Inflammatory macrophage treated with lipopolysaccharide for 4 hours (primary cell): ENCODE measurements at places on chromosomes 3 and 15.
A peak's percentile ranks its signal among the peaks of the same experiment; 100 is the strongest.

DNA sequence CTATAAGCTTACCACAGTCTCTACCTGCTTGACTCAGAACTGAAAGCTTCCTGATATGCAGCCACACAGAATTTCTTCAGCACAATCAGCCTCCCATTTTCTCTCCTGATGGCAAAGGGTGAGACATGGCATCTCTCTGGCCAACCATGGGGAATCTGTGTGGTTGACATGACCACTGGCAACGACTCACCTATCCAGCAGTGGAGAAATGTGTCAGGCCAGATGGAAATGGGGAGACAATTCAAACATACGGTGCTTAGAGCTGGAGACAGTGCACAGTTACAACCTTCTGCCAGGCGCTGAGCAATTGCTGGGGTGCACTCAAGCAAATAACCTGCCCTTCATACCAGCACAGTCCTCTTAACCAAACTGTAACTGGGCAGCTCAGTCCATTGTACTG, 3.6 kb downstream of the ZNF385D start:
- DNase-seq: no peak

- DNase-seq: no peak
These were observed 36.8 kb downstream of the CHAC1 start for GRCh38 chr15:40990080-40990479.

DNA sequence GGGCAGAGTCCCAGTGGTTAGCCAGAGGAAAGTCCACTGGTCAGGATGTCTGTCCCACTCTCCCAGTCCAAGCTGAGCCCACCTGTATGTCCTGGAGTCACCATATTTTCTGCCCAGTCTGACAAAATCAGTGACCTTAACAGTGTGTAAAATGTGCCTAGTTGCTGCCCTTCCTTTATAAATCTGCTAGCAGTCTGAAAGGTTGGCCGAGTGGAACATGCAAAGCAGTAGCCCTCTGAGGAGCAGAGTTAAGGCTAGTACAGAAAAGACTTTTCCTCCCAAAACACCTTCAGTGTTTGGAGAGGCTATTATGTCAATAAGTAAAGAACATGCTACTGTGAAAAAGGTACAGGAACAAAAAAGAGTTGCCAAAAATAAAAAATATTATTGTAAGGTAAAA, 15.3 kb downstream of the TTC21A start:
- DNase-seq: no peak

GRCh38 chr3:68060191-68060590, 405.8 kb upstream of the SUCLG2 start:
- DNase-seq: no peak

DNA sequence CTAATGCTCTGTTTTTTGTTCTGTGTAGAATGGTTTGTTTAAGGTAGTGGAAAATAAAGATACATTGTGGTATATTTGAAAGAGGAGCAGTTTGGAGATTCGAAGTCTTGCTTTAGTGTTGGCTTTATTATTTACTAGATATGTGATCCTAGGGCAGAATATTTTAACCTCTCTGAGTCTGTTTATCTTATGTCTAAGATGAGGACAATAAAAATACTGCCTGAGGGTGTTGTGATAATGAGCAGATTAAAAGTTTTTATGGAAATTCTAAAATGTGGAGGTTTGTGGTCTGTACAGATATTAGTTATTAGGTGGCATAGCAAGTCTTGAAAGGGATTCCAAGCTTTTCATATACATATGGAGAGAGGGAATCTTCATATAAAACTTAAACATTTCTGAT, 15.0 kb downstream of the TCF12 start:
- DNase-seq: no peak

DNA sequence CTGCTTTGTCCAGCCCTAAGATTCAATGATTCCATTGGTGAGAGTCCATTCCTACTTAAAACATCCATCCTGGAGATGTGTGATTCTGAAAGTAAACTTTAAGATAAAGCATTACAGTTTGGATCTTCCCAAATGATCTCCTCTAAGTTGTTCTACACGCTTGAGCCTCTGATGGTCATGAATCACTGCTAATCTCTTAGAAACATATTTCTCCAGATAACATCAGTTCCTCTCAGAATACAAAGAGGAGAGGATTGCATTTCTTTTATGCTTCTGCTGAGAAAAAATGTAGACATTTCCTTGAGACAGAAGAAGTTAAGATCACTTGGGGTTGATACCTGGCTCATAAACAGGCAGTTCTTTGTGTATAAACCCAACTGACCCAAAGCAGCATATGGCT, 281.2 kb upstream of the DPH6 start:
- DNase-seq: no peak

GRCh38 chr15:100772478-100772877, 107.2 kb upstream of the ALDH1A3 start:
- no peak for DNase-seq

DNA sequence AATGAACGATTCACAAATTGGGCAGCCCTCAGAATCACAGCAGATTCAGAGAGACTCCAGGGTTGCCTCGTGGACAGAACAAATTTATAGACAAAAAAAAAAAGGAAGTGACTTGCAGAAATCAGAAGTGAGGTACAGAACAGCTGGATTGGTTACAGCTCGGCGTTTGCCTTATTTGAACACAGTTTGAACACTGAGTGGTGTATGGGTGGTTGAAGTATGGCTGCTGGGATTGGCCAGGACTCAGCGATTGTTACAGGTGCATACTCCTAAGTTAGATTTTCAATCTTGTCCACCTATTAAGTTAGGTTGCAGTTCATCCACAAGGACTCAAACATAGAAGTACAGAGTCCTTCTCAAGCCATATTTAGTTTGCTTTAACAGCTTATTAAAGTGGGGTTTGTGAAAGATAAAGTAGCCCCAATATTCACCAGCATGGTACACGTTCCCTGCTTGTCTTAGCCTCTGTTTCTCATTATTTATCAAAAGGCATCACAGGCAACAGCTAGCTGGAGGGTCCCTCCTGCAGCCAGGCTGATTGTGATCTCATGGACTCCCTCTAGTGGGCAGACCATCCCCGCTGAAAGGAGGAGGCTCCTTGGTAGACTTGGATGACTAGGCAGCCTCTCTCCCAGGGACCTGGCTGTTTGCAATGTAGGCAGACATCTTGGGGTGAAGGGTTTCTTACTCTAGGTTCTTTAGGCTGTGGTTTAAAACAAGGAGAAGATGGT, 17.6 kb upstream of the ALDH1L1 start:
- DNase-seq: peak; percentile 48

DNA sequence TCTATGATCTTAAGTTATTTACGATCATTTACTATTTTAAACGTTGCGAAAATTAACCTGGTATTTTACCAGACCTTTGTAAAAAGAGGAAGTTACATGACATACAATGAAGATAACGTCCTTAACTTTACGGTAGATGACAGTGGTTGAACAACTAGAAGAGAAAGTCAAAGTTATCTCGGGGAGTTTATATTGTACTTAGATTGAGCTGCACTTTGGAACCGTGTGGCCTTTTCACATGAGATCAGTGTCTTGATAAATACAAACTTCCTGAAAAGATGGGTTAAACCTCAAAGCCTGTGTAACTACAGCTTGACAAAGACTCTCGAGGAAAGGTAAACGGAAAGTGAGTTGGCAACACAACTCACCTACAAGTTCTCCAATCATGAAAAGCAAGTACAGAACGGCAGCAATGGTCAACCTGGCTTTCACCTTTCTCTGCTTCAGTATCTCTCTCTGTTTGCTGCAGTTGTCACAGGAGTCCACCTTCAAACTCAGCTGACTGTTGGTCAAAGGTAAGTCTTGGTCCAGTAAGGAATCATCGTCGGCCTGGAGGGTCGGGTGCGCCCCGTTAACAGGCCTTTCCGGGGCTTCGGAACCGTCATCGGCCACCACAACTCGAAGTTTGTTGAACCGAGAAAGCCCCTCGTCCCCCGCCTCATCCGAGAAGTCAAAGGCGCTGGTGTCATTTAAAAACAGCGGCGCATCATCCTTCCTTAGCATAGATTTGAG, 793 bp downstream of the SLC30A4 start:
- peak; percentile 8 for DNase-seq

- DNase-seq: no peak
These were observed 89.7 kb downstream of the MAGI1 start for GRCh38 chr3:65948841-65949573.

DNA sequence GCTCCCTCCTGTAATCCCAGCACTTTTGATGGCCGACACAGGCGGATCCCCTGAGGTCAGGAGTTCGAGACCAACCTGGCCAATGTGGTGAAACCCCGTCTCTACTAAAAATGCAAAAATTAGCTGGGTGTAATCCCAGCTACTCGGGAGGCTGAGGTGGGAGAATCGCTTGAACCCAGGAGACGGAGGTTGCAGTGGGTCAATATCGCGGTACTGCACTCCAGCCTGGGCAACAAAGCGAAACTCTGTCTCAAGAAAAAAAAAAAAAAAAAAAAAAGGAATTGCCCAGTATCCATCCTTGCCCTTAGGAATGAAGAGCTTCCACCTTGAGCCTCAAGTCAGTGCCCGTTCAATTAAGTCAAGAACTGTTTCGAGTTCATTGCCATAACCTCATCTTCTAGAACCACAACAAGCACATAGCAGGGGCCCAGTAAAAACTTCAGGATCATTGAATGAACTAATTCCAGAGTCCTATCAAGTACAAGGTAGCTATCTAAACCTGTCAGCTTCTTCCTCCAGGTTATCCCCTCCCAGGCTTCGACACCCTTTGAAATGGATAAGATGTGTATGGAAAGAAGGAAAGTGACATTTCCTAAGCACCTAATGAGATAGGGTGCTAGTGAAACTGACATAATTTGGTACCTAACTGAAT, 826 bp downstream of the DBR1 start:
- no peak for DNase-seq

DNA sequence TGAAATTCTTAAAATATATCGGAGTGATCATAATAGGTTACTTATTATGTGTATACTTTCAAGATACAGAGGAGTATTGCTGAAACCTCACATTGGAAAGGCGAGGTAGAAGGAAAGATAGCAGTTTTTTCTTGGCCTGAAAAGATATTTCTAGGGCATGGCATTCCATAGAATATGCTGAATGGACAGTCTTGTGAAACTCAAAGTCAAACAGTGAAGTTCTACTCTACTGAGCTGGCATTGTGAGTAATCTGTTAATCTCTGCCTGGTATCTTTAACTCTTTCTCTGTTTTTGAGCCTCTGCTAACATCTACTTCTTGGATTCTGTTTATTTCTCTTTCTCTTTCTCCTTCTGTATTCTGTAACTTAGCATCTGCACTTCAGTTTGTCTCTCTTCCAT, 176.3 kb upstream of the ZBTB20 start:
- no peak for DNase-seq

GRCh38 chr15:75215107-75216004, 13.7 kb downstream of the C15orf39 start:
- DNase-seq: peak; percentile 24

GRCh38 chr3:60573494-60573893, 677.8 kb downstream of the FHIT start:
- no peak for DNase-seq

GRCh38 chr3:183142199-183142598, 20.3 kb downstream of the LAMP3 start:
- no peak for DNase-seq

- no peak for DNase-seq
These were observed 108.4 kb downstream of the ADAMTSL3 start for GRCh38 chr15:83762367-83762766.

DNA sequence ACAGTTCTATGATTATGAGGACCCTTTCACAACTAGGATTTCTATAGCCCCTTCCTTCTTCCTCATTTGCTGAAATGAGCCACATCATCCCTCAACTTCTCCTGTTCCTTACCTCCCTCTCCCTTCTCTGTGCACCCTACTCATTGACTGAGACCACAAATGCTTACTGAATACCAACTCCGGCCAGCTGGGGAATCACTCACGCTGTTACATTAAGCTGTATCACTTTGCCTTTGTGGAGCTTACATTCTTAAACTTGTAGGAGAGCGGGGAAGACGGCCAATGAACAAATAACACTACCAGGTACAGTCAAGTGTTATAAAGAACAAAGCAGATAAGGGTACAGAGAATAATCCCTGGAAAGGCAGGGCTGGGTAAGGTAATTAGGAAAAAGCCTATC, 5.7 kb downstream of the SUCLG2 start:
- DNase-seq: no peak

GRCh38 chr15:99944131-99944530, 210.9 kb upstream of the LYSMD4 start:
- no peak for DNase-seq

DNA sequence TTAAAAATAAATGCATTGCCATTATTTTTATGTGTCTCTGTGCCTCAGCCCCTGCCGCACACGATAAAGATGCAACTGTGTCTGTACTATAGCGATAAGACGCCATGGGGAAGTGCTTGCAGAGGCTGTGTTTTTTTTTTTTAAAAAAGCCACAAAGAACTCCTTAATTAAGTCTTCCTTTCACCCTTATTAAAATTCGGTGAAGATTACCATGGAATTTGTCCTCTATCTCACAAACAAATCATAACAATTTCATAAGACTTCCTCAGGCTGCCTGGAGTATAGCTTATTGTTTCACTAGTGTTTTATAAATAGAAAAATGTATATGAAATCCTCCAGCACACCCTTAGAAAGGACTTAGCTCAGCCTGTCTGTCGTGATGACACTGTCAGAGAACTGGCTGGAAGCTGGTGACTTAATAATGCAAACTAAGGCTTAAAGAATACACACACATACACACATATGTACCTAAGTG, 374.8 kb upstream of the SLCO3A1 start:
- DNase-seq: no peak

DNA sequence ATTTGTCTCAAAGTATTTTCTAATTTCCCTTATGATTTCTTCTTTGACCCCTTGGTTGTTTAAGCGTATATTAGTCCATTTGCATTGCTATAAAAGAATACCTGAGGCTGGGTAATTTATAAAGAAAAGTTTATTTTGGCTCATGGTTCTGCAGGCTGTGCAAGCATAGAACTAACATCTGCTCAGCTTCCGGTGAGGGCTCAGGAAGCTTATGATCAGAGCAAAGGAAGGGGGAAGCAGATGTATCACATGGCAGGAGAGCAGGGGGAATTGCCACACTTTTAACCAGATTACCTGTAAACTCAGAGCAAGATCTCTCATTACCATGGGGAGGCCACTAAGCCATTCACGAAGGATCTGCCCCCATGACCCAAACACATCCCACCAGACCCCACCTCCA, 148.2 kb downstream of the PDE8A start:
- no peak for DNase-seq

DNA sequence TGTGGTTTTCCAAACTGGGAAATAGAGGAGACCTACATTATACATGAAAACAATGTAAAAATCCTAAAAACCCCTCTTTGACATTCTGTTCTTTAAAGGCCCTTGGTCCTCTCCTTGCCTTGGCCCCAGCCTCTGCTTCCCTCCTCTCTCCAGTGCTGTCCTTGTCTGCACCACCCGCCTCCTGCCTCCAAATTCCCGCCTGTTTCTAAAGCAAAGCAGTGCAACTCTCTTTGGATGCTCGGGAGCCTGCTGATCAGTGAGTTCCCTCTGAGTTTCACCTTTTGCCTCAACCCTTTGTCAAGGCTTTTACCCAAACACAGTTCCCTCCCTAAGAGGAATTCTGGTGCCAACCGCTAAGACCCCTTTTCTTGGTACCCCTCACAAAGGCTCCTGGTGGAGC, 8.0 kb downstream of the ANKDD1A start:
- no peak for DNase-seq

DNA sequence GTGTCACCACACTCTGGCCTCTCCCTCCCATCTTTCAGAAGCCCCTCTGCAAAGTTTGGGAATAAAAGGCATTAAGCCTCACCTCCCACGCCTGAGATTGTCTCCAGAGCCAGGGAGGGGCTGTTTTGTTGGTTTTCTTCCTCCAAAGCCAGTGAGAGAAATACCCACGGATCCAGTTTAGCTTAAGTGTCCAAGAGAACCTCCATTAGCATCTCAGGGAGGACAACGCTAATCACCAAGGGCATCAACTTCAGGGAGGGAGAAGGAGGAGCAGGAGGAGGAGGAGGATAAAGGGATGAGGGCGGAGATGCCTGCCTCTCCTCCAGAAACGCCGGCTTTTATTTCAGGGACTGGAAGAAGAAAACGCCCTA, 101.6 kb downstream of the SRGAP3 start:
- DNase-seq: no peak
